ENCODE measurements at places on chromosomes 1 and 21.

GRCh38 chr1:96308314-96308713, 413.3 kb upstream of the PTBP2 start:
- no peak for DNase-seq

- DNase-seq = no peak
Measured at GRCh38 chr1:232123775-232124659, 497.4 kb downstream of the DISC1 start.

DNA sequence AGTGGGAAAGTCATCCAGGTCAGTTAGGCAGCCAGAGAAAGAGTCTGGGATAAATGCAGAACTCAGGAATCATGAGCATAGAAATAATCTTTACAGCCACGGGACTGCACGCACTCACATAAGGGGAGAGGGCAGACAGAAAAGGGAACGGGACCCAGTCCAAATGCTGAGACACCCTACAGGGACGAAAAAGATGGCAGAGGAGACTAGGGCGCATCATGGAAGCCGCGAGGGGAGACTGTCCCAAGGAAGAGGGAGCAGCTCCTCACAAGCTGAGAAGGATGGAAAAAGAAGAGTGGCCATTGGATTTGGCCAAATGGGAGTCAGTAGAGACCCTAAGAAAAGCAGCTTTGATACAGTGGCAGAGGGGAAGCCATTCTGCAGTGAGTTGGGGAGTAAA, 102.9 kb upstream of the TLR5 start:
- DNase-seq = no peak

- DNase-seq = no peak
Measured at GRCh38 chr1:196887515-196888239, at the start of gene CFHR4. Gene CFHR4 (plus strand): TSS chr1:196888052. CDS start chr1:196888151, 99 bp downstream.

- DNase-seq = no peak
Measured at GRCh38 chr1:167934426-167935215, 1.9 kb upstream of the DCAF6 start.

DNA sequence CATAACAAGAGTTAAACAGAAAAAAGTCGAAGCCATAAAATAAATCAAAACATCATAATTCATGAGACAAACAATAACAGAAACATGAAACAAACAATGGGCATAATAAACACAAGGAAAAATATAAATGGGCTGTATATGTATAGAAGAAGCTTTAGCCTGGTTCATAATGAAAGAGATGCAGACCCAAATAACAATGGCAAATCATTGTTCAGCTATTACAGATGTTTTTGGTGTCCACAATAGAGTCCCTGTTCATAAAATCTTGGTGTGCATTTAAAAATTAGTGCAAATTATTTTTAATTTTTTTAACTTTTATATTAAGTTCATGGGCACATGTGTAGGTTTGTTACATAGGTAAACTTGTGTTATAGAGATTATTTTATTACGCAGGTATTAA, 1185.9 kb upstream of the B3GALT2 start:
- no peak for DNase-seq

DNA sequence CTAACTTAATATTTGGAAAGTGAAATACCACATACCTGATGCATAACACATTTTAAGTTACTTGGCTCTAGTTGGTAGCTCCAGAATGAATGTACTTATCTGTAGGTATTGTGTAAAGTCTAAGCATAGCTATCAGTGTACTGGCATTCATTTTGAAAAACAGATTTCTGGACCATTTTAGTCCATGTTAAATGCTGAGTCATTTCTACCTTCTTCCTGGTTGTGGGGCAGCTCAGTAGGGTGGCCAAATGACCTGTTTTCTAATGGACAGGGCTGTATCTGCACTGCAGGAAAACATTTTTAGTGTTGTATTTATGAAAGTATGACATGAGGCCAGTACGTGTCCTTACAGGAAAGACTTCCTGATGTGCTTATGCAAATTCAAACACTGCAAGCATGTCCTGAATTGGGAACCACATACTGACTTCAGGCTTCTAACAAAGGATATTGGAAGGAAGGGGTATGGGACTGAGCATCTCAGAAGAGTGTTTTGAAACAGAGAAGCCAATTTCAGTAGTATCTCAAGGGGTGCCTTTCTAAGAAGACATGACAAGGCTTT, 300.3 kb upstream of the B3GALT2 start:
- DNase-seq = no peak

GRCh38 chr1:168297019-168297730, 16.5 kb downstream of the TBX19 start:
- no peak for DNase-seq

- peak; percentile 25 for DNase-seq
Measured at GRCh38 chr1:47758341-47759250, 238.6 kb downstream of the TRABD2B start.

DNA sequence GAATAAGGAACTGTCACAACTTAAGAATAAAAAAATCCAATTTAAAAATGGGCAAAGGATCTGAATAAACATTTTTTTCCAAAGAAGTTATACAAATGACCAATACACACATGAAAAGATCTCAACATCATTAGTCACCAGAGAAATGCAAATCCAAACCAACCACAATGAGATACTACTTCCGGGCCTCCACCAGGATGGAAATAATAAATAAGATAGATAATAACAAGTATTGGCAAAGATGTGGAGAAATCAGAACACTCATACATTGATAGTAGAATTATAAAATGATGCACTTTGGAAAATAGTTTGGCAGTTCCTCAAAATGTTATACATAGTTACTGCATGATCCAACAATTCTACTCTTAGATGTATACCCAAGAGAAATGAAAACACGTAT, 18.7 kb downstream of the ZSWIM5 start:
- DNase-seq = no peak

GRCh38 chr1:172442404-172442803, 1.5 kb downstream of the PIGC start:
- DNase-seq = no peak

GRCh38 chr1:100718581-100718980, 961 bp upstream of the VCAM1 start:
- DNase-seq = no peak

DNA sequence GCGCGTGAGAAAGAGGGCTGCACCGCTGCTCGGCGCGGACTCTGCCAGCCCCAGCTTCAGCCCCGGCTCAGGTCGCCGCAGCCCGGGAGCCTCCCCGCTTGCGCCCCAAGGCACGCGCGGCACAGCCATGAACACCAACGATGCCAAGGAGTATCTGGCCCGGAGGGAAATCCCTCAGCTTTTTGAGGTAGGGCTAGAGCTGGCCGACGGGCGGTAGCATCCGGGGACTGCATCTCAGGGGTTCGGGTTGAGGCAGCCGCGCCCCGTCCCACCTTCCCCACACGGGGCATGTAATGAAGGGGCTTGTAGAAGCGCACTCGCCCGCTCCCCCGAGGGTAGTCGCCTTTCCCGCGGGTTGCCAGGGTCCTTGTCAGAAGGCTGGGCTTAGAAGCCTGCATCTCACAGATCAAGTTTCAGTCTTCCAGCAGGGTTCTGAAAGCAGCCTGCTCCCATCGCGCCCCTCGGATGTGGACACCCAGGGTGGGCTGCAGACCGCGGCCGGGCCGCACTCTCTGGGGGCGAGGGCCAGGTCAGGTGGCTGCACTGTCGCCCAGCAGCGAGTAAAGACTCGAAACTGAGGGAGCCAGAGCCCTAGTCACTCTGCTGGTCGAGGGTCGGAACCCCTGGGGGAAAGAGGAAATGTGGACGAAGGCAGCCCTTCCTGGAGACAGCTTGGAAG, 507 bp downstream of the AK5 start:
- DNase-seq = peak; percentile 42

GRCh38 chr1:172733815-172734214, 74.9 kb downstream of the FASLG start:
- no peak for DNase-seq

- DNase-seq = no peak
Measured at GRCh38 chr1:11800756-11801433, 4.9 kb downstream of the MTHFR start.

GRCh38 chr1:2009101-2010053, 5.8 kb upstream of the CFAP74 start:
- no peak for DNase-seq

DNA sequence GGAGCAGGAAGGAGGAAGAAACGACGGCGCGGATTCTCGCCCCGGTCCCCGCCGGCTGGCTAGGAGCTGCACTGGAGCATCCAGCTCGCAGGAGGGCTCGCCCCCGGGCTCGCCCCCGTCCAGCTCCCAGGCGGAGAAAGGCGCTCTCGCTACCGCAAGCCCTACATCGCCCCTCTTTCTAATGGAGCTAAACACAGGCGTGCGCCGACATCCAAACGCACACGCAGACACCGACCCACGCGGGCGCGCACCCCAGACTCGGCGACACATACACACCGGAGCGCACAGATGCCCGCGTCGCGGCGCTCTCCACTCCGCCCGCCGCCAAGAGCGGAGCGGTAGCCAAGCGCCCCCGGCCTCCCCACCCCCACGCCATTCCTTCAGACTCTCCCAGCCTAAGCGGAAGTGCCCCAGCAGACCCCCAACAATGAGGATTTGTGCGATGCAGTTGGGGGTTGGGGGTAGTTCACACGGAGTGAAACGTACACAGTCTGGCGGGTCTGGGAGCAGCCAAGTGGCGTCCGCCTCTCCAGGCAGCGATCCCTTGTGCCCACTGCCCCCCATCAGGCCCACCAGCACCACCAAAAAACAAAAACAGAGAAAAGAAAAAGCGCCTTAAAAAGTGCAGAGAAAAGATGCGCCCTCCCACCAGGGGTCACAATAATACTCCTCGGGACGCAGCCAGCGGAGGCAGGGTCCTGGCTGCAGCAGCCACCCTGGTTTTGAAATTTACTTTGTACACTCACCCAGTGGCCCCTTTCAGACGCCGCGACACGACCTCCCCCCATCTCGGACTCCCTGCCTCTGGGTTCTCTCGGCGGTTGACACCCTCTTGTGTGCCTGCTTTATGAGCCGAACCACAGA, 1.4 kb downstream of the DAB1 start:
- DNase-seq = no peak

DNA sequence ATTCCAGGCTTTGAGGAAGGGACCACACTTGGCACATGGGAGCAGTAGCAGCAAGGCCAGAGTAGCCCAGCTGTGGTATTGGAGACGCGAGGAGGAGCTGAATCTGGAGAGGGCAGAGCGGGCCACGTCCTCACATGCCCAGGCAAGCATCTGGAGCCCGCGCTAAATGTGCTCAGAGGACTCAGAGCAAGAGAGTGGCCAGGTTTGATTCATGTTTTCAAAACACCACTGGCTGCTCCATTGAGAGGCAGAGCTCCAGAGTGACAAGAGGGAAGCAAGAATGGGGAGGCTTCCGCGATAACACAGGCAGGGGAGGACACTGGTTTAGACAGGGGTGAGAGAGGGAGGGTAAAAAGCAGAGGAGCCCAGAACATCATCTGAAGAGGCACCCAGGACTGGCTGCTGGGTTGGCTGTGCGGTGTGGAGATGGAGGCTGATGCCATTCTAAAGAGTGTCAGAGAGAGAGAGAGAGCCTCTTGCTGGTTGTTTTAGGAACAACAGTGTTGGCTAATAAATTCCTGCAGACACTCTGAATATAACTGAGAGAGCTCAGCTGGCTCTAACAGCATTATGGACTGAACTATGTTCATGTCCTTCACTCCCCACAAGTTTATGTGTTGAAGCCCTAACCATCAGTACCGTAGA, 32.3 kb downstream of the RCAN1 start:
- no peak for DNase-seq

DNA sequence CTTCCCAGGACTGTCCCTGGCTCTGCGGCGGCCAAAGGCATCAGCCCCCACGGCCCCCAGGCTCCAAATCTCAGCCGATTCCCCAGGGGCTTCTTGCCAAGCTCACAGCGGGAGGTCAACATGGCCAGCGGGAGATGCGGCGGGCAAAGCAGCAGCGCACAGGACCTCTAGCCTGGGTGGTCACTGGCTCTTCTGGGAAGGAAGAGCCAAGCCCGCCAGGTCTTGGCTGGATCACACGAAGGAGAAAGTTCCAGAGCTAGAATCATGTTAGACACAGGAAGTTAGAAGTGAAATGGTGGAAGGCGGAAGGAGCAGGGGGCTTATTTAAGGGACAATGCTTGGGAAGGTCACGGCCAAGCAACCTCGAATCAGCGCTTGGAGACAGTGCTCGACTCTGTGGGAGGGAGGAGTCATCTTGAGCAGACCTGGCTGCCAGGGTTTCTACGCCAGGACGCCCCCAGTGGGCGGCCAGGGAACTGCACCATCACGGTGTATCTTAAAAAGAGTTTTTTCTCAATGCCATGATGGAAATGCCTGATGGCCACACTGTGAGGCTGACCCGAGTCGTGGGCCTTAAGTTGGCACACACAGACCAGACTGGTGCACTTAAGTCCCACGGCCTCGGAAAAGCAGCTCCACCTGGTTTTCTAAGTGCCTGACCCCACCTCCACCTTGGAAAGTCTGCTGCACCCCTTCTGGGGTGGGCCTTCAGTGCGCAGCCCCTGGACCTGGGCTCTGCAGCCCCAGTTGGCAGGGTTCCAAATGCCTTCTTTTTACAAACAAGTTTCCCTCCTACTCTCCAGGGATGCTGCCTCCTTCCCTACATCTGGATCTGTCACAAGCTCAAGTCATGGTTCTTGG, 29.3 kb downstream of the SLC66A1 start:
- peak; percentile 47 for DNase-seq

GRCh38 chr1:187396226-187396625, 567.5 kb downstream of the PLA2G4A start:
- DNase-seq = no peak

- DNase-seq = no peak
Measured at GRCh38 chr1:109864930-109865612, 45.6 kb upstream of the CSF1 start.

DNA sequence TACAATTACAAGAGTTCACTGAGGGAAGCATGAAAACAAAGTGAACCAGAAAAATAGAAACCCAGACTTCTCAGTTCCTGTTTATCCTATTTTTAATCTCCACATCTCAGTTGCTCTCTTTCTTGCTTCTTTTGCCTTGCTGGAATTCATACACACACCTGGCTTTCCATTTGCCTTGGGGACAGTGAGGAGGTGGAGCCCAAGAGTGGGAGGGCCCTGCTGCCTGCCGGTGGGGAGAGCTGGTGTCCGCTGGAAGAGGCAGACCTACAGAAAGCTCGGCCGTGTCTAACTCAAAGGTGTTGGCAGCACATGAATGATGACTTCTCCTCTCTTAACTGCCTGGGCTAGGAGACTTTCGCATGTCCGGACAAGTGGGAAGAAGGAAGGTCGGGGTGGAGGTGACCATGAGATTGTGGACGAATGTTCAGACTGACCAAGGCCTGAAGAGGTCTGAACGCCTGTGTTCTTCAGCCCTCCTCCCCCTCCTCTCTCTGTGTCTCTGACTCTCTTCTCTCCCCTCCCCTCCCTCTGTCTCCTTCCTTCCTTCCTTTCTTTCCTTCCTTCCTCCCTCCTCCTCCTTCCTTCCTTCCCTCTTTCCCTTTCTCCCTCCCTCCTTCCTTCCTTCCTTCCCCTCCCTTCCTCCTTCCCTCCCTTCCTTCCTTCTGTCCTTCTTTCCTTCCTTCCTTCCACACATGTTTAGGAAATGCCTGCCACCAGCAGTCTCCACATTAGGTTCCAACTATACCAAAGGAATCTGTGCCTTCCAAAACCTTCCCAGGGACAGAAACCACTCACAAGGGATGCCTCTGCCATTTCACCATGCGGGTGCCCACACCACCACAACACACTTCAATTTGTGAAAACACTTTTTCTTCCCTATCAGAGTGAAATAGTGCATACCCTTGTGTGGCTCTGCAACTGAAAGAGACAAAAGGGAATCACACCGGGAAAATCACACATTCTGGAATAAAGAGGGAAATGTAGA, 157.3 kb upstream of the RUNX1 start:
- DNase-seq = no peak

Data from RWPE2 (cell line).